ENCODE measurements at places on chromosomes 4 and X.

GRCh38 chr4:184153781-184154180 is 63.9 kb downstream of the ENPP6 start:
- peak overlapping the region; percentile 62 for H3K27ac ChIP-seq
- DNase-seq = no peak
- H3K36me3 ChIP-seq = no peaks in the 10 kb centered on the region
- H3K27me3 ChIP-seq = no peaks in the 10 kb centered on the region
- peaks cover 13% of the 10 kb centered on the region for H3K4me1 ChIP-seq
- H3K4me3 ChIP-seq = no peak overlapping the region

- peaks cover 43% of the 10 kb centered on the region for H3K4me1 ChIP-seq
- no peak for DNase-seq
- H3K27ac ChIP-seq = no peak overlapping the region
- H3K4me3 ChIP-seq = no peak overlapping the region
- H3K27me3 ChIP-seq = no peaks in the 10 kb centered on the region
These were observed 2.0 kb downstream of the ANKRD37 start for GRCh38 chr4:185398618-185399017.

DNA sequence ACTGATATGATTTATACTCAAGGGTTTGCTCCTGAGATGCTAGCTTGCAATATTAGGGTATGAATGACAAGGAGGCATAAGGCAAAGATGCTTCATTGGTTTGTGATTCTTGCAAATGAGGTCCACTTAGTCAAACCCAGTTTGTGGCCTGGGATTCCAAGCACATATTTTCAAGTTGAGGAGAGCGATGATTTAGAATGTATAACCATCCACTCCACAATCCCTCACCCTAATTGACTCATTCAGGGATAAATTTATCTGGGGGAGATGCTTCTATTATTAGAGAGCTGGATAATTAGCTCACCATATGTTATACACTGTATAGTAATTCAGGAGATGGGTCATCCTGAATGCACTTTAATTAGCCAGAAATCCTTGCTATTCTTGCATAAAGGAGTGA is 118.3 kb upstream of the PUDP start:
- no peaks in the 10 kb centered on the region for H3K27me3 ChIP-seq
- H3K4me3 ChIP-seq = no peak overlapping the region
- no peak overlapping the region for H3K27ac ChIP-seq
- H3K4me1 ChIP-seq = no peaks in the 10 kb centered on the region
- no peaks in the 10 kb centered on the region for H3K36me3 ChIP-seq

- H3K27me3 ChIP-seq = no peaks in the 10 kb centered on the region
- H3K27ac ChIP-seq = no peak overlapping the region
These were observed 133.4 kb upstream of the NR3C2 start for GRCh38 chr4:148575577-148575976.

- DNase-seq = no peak
- H3K4me3 ChIP-seq = no peak overlapping the region
- H3K4me1 ChIP-seq = peaks cover 46% of the 10 kb centered on the region
- no peak overlapping the region for H3K27ac ChIP-seq
- H3K36me3 ChIP-seq = no peaks in the 10 kb centered on the region
These were observed 3.8 kb downstream of the ZFX start for GRCh38 chrX:24153178-24153795.

DNA sequence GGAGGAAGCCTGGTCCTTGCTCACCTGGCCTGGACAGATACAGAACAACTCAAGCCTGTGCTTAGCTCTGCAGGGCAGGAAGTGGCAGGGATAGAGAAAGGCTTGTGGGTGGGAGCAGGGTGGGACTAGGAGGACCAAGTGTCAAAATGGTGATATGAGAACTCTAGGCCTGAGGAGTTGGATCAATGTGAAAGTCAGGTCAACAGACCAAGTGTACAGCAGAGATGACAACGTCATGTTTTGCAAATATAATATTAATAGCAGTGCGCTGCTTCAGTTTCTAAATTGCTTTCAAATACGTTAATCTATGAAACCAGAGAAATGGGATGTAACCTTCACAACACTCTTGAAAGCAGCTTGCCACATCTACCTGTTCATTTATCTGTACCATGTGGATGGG is 114.2 kb upstream of the MAP3K15 start:
- H3K27ac ChIP-seq = no peak overlapping the region

DNA sequence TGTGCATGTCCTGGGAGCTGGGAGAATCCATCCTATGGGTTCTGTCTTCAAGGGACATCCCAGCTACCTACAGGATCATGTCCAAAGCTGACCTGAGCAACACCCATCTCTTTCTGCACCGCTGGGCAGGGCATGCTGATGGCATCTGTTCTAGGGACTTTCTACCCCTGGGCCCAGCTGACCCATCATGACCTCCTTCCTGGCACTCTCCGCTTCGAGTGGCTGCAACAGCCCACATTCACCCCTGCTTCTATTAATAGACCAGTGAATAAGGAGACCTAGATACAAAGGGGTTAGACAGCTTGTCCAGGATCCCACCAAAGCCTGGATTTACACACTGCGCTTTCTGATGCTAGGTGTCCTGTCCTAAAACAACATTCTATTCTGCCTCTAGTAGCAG is 44.6 kb upstream of the GPR173 start:
- no peak overlapping the region for H3K4me3 ChIP-seq
- no peaks in the 10 kb centered on the region for H3K27me3 ChIP-seq
- no peak for DNase-seq
- H3K4me1 ChIP-seq = no peaks in the 10 kb centered on the region
- no peak overlapping the region for H3K27ac ChIP-seq
